Cardiac septum (tissue), 1 donor: ENCODE measurements at places on chromosomes 6 and 20. TPM values are rescaled to one million over a fixed set of nuclear protein-coding genes. Genes with fewer than 3 reads are reported as not detected.

DNA sequence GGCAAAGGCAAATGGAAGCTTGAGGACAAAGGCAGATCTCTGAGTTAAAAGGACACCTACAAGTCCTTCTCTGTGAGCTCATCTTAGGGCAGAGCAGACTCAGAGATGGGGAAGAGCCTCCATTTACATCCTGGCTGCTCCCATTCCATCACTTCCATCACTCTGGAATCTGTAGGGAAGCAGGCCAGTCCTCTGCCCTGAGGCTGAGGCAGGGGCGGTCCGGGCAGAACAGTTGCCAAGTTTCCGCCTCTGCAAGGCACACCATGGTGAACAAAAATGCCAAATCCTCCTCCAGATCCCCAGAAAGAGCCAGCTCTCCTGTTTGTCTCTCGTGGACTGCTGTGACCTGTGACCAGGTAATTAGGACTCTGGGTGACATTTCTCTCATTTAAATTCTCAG lies 209.6 kb upstream of the SSTR4 start:
- no peak for DNase-seq

DNA sequence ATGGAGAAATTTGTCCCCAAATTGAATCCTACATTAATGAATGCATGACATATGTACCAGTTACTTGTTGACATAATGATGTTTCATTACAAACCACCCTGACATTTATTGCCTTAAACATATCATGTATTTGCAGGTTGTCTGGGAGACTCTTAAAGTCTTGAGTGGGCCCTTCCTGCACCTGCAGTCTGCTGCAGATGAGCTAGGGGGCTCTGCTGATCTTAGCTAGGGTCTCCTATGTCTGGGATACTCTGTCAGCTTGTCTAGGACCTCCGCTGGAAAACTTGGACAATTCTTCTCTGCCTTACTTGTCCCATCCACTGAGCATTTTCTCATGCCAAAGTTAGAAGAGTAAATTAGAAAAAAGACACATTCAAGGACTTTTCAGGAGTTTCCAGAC lies 581.6 kb downstream of the HAO1 start:
- no peak for DNase-seq

Gene MMP24
- 0.40 TPM for total RNA-seq

Gene SAMD3
- total RNA-seq = 0.22 TPM

Gene HDDC2
- total RNA-seq = 88.8 TPM

- no peak for DNase-seq
These were observed 90.7 kb upstream of the CCDC28A start for GRCh38 chr6:138682704-138683527.

Gene FLRT3
- total RNA-seq = 0.22 TPM

GRCh38 chr6:17962436-17963031 lies 24.9 kb downstream of the KIF13A start:
- peak; percentile 90 for DNase-seq

GRCh38 chr6:152298055-152298647 lies 339.0 kb downstream of the SYNE1 start:
- DNase-seq = no peak

DNA sequence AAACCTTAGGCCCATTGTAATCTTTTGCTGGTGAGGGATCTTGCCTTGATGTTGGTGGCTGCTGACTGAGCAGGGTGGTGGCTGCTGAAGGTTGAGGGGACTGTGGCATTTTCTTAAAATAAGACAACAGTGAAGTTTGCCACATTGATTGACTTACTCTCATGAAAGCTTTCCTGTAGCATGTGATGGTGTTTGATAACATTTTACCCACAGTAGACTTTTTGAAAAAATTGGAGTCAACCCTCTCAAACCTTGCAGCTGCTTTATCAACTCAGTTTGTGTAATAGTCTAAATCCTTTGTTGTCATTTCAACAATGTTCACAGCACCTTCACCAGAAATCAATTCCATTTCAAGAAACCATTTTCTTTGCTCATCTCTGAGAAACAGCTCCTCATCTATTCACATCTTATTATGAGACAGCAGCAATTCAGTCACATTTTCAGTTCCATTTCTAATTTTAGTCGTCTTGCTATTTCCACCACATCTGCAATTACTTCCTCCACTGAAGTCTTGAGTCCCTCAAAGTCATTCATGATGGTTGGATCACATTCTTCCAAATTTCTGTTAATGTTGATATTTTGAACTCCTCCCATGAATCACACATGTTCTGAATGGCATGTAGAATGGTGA lies 37.2 kb downstream of the CST9L start:
- DNase-seq = no peak

GRCh38 chr6:118578617-118579016 lies 30.5 kb downstream of the PLN start:
- DNase-seq = no peak

- DNase-seq = no peak
These were observed 106.4 kb upstream of the SGK1 start for GRCh38 chr6:134424165-134424797.

GRCh38 chr20:23634985-23635767 lies 2.6 kb downstream of the CST3 start:
- no peak for DNase-seq

DNA sequence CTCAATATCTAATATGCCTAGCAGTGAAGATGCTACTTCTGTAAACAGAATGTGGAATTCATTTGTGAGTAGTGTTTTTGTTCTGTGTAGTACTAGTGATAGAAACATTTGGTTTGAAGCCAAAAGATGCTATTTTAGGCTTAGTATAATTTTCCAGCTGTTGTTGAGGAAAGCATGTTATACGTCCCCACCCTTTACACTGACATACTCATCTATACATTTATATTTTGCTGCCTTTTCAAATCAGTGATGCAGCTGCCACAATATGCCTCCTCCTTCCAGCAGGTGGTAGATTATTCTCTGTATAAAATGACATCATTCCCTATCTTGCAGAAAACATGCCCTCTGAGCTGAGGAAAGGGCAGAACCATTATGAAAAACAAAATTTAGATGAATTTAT lies 1217.6 kb upstream of the GJE1 start:
- no peak for DNase-seq

DNA sequence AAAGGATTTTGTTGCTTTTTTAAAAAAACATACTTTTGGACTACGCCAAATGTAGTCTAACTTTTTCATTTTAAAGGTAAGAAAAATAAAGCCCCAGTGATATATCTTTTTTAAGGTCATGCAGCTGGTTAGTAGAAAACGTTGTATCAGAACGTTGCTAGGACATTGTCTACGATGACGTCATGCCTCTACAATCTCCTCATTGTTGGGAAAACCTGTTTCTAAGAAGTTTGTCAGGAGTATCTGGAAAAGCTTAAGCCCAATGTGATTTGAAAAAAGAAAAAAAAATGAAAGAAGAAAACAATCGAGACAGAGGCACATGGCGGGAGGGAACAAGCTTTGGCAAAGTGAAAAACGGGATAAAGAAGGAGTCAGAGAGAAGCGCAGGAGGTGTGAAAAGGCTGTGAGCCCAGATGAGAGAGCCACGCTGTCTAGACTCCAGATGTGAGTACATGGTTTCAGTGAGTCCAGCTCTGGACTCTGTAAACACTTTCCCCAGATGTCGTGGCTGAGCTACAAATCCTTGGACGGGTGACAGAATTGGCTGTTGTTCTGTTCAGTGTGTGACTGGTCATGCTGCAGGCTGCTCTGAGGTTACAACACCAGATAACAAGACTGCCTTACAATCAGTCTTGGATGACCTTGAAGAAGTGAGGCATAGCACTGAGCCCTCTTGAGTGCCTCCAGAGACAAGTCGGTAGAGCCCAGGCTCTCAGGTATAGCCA lies 656.7 kb upstream of the ID4 start:
- DNase-seq = no peak

GRCh38 chr6:20791074-20791473 lies 256.8 kb downstream of the CDKAL1 start:
- no peak for DNase-seq

DNA sequence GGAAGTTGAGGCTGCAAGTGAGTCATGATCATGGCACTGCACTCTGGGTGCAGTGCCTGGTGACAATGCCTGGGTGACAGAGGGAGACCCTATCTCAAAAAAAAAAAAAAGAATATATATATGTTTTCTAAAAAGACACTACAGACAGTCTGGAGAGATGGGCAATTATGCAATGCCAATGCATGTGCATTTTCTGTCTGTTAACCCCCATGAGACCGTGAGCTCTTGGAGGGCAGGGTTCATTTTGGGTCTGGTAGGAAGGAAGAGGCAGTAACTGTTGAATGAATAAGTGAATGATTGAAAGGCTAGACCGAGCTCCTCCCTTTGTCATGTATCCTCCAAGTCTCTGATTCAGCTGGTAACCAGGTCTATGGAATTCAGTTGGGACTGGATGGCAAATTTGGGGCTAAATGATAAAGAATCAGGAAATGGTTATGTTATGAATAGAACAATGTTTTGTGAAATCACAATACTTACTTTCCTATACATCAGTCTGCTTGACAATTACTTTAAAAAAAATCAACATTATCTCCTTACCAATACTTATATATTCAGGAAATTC lies 5.6 kb upstream of the BLCAP start:
- DNase-seq = no peak

GRCh38 chr20:33103556-33103955 lies 24.1 kb downstream of the BPIFB4 start:
- DNase-seq = no peak

DNA sequence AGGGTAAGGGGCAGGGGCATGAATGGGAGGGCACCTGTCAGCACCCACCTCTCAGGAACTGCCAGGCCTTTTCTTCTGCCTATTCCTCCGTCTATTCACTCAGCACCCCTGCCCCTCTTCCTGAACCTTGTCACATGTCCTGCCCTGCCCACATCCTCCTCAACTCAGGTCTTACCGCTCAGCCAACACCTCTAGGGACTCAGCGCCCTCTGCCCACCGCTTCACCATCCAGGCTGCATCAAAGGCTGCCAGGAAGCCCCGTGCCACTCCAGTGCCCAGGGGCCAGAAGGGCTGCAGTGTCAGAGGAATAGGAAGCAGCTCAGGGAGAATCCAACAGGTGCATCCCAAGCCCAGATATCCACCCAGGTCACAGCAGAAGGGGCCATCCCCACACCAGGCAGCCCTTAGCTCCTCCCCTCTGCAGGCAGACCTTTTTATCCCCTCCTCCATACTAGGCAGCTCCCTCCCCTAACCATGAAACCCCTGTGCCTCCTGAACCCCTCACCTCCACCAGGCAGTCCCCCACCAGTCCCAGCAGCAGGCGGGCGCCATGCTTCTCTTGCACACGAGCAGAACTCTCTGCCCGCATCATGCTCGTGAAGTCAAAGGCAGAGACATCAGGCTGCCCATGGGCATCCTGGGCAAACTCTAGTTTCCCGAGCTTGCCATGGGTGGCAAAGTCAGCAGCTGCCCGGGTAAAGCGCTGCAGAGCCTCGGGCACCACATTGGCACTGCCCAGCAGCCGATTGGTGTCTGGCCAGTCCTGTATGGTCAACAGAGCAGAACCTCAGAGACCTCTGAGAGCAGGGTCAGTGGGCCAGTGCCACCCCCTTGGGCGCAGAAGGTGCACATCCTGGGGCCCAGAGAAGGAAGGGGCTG lies 5.5 kb downstream of the MICAL1 start:
- no peak for DNase-seq

Gene HCRTR2
- not detected for total RNA-seq

Gene RRP36
- 26.4 TPM for total RNA-seq

DNA sequence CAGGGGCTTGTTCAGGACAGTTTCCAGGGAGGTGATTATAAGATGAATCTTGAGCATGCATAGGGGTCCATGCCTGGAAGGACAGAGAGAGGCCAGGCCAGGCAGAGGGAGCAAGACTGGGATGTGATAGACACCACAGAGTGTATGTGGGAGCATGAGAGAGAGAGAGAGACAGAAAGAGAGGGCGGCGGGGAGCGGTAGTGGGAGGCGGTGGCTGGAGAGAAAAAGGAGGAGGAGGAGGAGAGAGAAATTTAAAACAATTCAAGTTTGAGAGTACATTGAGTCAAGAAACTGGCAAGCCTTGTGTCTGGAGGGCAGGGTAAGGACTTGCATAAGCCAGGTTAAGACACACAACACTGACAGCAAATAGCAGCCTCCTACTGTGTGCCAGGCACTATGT lies 162.9 kb upstream of the HDAC2 start:
- no peak for DNase-seq

DNA sequence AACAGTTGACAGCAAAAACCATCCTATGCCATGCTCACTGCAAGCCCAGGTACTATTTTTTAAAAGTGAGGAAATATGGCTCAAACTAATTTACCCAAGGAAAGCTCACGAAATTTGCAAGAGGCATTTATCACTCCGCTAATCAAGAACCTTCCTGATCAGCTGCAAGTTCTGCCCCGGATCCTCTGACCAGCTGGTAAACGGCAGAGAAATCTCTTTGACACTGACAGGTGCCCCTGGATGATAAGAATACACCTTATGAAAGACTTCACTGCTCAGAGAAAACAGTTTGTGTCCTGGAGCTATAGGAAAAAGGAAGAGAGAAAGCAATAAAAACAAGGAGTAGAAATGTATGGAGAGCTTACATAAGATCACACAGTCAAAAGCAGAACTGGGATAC lies 6.4 kb downstream of the CNKSR3 start:
- DNase-seq = no peak

- no peak for DNase-seq
These were observed 3.5 kb downstream of the DLL1 start for GRCh38 chr6:170287371-170287876.

Gene KHDRBS2
- total RNA-seq = 0.16 TPM

Gene MYLK2
- total RNA-seq = 0.11 TPM

Gene MEI4
- not detected for total RNA-seq

Gene EEF1A2
- 1,211 TPM for total RNA-seq

- DNase-seq = no peak
These were observed 32.0 kb downstream of the POM121L2 start for GRCh38 chr6:27280064-27280539.

GRCh38 chr6:148611213-148611612 lies 135.6 kb upstream of the UST start:
- peak; percentile 80 for DNase-seq

GRCh38 chr6:25042036-25042521 lies 106.3 kb upstream of the RIPOR2 start:
- no peak for DNase-seq

Gene HLA-DQB2
- total RNA-seq = 2.9 TPM

DNA sequence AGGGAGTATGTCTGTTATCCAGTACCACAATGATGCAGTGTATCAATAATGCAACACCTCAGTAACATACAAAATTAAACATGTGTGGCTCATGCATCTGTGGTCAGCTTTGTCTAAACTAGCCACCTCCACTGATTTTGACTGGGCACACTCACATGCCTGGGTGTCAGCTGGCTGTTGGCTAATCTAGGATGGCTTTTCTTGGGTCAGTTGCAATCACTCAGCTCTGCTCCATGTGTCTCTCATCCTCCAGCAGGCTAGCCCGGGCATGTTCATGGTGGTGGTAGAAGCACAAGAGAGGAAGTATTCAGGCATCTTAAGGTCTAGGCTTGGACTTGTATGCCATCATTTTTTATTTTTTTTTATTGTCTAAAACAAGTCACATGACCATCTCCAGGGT lies 59.3 kb upstream of the JAG1 start:
- no peak for DNase-seq

GRCh38 chr6:136445063-136445462 lies 105.2 kb downstream of the MAP7 start:
- DNase-seq = no peak
